ENCODE measurements at places on chromosomes 4 and X.

GRCh38 chrX:124242131-124242530, 90.3 kb upstream of the TEX13D start:
- no peak for DNase-seq

DNA sequence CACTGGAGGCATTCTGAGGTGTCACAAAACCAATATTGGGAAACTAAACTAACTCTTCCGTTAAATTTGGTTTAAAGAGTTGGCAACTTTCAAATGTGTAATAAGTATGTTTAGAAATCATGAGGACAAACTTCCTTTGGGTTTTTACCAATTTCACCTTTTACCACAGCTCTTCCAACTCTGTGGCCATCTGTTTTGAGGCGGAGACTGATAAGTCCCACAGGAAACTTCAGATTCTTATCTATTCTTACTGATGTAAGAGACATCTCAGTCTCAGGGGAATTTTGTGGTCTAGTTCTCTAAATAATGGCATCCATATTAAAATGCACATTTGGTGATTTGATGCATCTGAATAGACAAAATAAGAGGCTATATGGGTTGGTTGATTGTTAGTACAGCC, 229.2 kb upstream of the AFF2 start:
- DNase-seq = no peak

DNA sequence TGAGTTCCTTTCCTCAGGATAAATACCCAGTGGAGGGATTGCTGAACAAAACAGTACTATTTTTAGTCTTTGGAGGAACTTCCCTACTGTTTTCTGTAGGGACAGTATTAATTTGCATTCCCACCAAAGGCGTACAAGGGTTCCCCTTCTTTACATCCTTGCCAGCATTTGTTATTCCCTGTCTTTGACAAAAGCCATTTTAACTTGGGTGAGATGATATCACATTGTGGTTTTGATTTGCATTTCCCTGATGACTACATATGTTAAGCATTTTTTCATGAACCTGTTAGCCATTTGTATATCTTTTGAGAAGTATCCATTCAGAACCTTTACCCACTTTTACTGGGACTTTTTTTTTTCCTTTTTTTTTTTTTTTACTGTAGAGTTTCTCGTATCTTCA, 126.2 kb upstream of the ANXA10 start:
- DNase-seq = no peak

DNA sequence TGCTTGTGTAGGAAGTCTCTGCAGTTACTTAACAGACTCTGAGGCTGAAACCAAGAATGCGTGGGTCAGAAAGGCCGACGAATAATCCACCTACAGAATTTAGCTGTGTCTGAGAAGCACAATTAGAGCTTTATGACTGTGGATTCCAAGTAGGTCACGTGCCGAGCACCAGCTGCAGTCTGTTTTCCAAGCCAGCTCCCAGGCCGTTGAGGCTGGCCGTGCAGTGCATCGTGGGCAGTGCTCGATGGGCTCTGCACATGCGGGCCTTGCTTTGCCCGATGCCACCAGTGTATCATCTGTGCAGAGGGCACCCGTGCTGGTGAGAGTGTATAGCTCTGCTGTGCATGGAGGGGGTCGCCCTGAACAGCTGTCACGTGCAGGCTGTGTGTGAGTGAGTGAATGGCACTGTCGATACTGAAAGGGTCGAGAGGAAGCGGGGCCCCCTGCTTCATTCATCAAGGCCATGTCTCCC, 67.5 kb upstream of the CLDN34 start:
- no peak for DNase-seq

GRCh38 chrX:150544222-150544787, 24.1 kb upstream of the MTM1 start:
- DNase-seq = no peak

DNA sequence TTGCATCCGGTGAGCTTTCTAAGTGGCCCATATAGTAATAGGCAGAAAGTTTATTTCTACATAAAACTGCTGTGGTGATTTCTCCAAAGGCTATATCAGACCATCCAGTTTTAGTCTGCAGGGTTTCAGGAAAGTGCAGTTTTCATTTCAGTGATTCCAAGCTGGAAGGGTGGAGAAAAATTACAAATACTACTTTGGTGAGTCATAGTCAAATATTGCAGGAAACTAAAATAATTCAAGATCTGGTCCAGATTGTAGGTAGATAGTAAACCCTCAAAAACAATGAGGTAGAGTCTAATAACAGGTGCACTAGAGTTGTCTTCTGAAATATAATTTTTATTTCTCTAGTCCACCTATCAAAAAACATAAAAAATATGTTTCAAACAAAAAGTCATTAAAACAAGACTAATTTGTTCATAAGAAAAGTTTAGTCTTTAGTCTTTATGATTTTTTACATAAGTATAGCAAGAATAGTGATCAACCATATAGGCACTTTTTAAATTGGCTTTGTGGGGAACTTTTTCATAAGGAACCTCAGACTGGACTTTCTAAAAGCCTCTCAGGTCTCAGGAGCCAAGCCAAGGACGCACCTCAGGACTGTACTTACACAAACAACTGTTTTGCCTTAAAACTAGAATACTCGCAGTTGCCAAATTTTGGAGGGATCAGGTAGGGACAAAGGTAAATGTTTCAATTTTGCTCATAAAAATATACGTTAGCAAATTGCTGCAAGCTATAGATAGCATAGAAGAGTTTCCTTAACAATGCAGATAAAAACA, 101.8 kb upstream of the TLR3 start:
- no peak for DNase-seq

- DNase-seq = no peak
Measured at GRCh38 chr4:64584981-64585557, 175.8 kb upstream of the TECRL start.

DNA sequence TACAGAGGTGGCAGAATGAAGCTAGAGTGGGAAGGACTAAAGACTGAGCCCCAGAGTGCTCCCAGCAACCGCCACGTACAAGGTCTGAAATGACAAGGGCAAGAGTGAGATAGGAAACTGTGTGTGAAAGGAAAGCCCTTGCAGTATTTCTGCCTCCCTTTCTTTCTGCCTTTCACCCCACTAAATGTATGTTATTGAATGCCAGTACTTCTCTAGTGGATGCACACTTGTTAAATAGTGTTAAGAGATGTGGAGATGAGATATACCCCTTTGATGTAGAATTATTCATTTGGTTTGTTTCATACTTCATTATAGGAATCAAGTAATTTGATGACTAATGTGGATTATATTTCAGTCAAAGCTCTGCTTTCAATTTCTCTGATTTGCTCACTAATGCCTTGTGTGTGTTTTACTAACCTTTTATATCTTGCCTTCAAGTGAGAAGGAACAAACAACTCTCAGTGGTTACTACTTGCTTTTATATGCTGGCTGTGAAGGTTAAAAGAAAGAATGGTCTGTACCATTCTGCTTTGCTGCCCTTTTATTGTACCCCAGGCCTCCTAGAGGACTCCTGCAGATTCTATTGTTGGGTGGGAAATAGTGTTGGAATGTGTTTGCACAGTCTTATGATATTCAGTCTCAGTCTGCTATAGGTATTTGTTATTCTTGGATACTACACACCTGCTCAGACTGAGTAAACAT, 8.0 kb upstream of the ANXA3 start:
- no peak for DNase-seq

GRCh38 chr4:110467400-110467799, 8.6 kb upstream of the ENPEP start:
- DNase-seq = no peak

DNA sequence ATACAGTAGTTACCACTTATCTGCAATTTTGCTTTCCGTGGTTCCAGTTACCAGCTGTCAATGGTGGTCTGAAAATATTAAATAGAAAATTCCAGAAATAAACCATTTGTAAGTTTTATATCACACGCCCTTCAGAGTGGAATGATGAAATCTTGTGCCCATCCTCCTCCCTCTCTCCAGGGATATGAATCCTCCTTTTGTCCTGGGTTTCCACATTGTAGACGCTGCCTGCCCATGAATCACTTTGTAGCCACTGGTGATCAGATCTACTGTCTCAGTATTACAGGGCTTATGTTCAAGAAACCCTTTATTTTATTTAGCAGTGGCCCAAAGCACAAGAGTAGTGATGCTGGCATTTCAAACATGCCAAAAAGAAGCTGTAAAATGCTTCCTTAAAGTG, 198.6 kb downstream of the KCNIP4 start:
- no peak for DNase-seq

- no peak for DNase-seq
Measured at GRCh38 chr4:47672696-47673095, 165.2 kb downstream of the CORIN start.

GRCh38 chr4:7985891-7986441, 46.3 kb upstream of the AFAP1 start:
- no peak for DNase-seq

DNA sequence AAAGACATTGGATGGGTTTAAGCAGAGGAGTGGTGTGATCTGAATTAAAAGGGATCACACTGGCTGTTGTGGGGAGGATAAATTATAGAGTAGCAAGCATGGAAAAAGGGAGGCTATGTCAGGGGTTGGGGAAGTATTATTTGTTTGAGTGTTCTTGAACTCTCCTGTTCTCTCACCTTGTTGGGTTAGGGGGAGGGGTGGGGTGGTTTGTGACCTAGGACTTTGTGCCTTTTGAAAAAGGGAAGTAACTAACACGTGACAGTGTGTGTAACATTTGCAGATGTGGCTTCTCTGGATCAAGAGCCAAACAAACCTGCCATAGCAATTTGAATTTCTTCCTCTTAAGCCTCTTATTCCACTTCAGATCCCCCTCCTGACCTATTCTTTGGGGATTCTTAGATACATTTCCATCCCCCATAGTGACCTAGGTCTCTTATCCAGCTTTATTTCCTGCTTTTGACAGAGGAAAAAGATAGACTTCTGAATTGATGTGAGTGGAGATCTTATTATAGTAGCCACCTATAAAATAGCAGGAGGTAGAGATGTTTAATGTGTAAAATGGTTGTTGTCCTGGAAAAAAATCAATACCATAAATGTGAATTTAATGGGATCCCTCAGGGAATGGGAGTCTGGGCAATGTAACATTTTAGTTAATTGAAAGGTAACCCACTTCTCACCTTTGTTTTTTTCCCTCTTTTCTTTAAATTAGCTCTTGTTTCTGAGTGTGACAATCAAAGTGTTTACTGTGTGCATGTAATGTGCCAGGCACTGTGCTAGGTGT, 120.4 kb downstream of the CT47B1 start:
- no peak for DNase-seq

GRCh38 chrX:81791086-81791485, 589.2 kb downstream of the SH3BGRL start:
- DNase-seq = no peak

- no peak for DNase-seq
Measured at GRCh38 chr4:21410372-21410771, 538.2 kb downstream of the KCNIP4 start.

DNA sequence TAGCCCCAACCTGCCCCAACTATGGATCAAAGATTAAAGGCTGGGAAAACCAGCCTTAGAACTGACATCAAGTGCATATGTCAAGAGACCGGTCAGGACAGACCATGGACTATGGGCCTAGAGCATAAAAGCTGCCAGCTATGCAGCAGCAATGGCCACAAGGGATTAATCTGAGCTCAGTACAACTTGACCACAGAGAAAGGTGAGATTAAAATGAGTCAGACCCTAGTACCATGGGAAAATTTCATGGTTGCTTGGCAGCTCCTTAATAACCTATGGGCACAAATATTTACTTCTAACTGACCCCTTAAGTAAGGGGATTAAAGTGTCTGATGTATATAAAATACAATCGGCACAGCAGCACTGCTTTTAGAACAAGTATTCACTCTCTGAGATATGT, 54.4 kb downstream of the CBR4 start:
- DNase-seq = no peak

DNA sequence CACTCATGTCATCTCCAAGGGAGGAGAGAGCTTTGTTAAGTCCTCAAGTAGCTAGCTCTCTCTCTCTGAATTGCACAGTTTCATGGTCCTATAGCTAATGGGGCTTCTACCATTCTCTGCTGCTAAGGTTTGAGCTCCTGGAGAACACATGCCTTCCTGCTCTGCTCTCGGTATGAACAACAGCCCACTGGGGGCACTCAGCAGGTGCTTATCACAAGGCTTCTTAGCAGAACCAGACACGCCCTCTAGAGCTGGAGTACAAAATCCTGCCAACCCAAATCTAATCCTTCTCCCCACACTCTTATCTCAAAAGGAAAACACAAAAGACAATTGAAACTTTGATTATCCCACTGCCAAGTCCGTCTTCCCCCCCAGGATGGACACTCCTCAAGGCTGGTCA, 176.5 kb downstream of the HS3ST1 start:
- DNase-seq = no peak

- DNase-seq = no peak
Measured at GRCh38 chrX:115467961-115468360, 93.0 kb upstream of the PLS3 start.

DNA sequence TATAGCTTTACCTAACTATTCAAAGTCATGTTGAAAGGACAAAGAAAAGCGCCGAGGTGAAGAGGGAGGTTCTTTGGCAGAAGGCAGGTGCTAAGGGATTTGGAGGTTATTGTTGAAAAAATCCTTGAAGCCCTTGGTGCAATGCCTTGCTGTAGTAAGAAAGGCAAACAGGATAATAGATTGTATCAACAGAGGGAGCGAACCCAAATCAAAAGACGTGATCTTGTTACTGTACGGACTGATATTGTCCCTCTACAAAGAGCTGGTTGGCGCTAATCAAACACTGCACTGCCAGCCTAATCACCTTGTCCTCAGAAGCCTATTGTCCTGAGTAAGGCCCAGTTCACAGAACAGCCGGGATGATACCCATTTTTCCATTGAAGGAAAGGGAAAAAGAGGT, 182.9 kb downstream of the ZIC3 start:
- DNase-seq = no peak

DNA sequence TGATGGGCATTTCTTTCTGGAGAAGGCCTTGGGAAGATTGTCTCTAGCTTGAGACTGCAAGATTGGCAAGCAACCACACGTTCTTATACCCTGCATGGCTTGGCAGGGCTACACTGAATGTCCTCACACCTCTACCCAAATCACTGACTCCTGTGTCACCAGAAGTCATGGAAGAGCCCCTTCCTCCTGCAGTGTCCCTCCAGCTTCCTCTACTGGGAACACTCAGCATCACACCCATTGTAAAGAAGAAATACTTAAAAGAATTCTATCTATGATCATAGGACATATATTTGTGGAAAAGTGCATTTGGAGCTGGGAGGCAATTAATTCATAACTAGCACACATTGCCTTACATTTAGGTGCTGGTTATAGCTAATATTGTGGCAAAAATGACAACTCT, 113.1 kb downstream of the CCSER1 start:
- no peak for DNase-seq

DNA sequence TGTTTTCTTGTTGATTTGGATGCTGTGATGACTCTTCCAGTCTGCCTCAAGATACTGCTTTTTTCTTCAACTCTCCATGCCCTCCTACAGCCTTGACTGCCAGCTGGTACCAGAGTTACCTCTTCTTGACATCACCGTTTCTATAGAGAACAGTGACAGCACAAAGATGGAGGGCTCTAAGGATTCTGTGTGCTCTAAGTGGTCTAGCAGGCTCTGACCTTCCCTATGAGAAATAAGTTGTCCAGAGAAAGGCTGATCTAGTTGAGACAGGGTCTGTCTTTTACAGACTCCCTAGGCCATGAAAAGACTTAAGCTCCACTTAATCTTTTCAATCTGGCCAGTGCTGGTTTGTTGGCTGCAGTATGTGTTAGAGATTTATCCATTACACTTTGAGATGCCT, at the start of gene AKAP4:
TSS of gene AKAP4 (minus strand) at position 101 of the 400 bp plus-strand sequence. CDS start 118 bp downstream, outside the sequence.
- no peak for DNase-seq

GRCh38 chr4:128310266-128310697, 22.7 kb upstream of the PGRMC2 start:
- DNase-seq = no peak

- no peak for DNase-seq
Measured at GRCh38 chr4:169437299-169438047, 166.7 kb upstream of the SH3RF1 start.
